Umbilical cord (tissue), 2 donors: ENCODE measurements at places on chromosomes 5 and 9. TPM values are rescaled to one million over a fixed set of nuclear protein-coding genes. Genes with fewer than 3 reads are reported as not detected.

PSAT1 gene
- 14.2 TPM for total RNA-seq

RUFY1 gene
- total RNA-seq: 41.9 TPM

TNC gene
- 437 TPM for total RNA-seq

GCNT1 gene
- 36.4 TPM for total RNA-seq

IL13 gene
- total RNA-seq: not detected

PIP5KL1 gene
- 1.4 TPM for total RNA-seq

ERBIN gene
- total RNA-seq: 119 TPM

COL15A1 gene
- total RNA-seq: 348 TPM

GFI1B gene
- total RNA-seq: 0.48 TPM

PCDHB8 gene
- 0.72 TPM for total RNA-seq

GKAP1 gene
- total RNA-seq: 12.0 TPM

PPP3R2 gene
- 3.6 TPM for total RNA-seq

PLEKHG4B gene
- total RNA-seq: 3.1 TPM

PCDHB7 gene
- total RNA-seq: 3.6 TPM

AHRR gene
- total RNA-seq: 18.3 TPM

SNCAIP gene
- 11.6 TPM for total RNA-seq

HTR1A gene
- not detected for total RNA-seq
